ENCODE measurements at places on chromosomes 6 and 20. TPM values are rescaled to one million over a fixed set of nuclear protein-coding genes. Genes with fewer than 3 reads are reported as not detected.
A peak's percentile ranks its signal among the peaks of the same experiment; 100 is the strongest.

DNA sequence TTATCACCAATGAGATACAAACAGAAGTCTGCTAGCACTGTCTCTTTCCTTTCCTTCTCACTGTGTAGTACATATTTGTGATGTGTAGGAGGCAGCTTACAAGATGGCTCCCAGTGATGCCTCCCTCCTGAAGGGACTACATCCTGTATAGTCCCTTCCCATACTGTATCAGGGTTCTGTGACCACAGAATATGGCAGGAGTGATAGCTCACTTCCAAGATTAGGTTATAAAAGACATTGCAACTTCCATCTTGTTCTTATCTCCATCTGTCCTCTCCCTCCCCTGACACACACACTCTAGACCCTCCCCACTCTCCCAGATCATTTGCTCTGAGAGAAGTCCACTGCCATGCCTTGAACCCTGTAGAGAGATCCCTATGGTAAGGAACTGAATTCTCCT lies 38.0 kb downstream of the SESN1 start:
- no peak overlapping the region for H3K27ac ChIP-seq
- H3K27me3 ChIP-seq, result no peaks in the 10 kb centered on the region
- H3K36me3 ChIP-seq, result no peaks in the 10 kb centered on the region

KIAA1755 gene
- polyA plus RNA-seq, result 7.0 TPM

DNA sequence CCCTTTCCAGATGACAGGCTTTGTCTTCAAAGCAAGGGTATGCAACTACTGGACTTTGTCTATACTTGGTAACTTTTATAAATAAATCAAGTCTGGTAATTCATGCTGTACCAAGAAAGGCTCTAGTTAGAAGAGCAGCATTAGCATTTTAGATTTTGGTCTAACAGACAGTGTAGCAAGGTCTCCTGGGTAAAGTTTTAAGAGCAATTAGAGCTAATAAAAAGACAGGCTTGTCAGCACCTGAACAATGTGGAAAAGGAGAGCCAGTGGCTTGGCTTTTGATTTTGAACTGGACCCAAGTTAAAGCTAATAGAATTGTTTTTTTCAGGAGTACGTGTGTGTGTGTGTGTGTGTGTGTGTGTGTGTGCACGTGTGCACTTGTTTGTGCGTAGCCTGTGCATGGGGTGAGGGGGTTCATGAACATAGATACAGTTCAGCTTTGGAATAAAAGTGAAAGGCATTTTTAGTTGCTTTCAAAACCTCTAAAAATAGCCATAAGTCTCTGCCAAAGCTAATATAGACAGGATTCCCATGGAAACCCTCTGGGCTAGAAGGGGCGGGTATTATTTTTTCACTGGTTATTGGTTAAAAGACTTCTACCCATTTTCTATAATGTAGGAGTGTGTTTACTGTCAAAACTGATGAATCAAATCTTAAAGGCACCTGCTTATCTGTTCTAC lies 138.4 kb downstream of the KCNQ5 start:
- no peaks in the 10 kb centered on the region for H3K27me3 ChIP-seq
- H3K27ac ChIP-seq, result no peak overlapping the region
- peak; percentile 65 for DNase-seq
- no peak overlapping the region for H3K4me3 ChIP-seq

DNA sequence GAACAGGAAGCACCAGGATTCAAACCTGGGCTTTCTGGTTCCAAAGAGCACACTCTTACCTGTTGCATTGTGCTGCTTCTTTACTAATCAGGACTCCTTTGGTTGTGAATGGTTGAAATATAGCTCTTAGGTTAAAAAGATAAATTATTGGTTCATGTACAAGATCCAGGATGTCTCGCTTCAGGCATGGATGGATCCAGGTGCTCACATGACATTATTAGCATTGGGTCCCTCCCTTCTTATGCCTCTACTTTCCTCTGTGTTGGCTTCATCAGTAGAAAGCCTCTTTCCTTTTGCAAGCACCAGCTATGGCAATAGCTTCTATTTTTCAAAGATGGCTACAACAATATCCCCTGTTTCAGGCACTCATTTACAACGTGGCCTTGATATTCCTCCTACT lies 217.7 kb upstream of the SULF2 start:
- DNase-seq, result no peak
- no peak overlapping the region for H3K4me3 ChIP-seq
- no peaks in the 10 kb centered on the region for H3K36me3 ChIP-seq
